ENCODE measurements at places on chromosomes 2 and 18.

GRCh38 chr2:63642946-63643345, 54.2 kb downstream of the MDH1 start:
- H3K27ac ChIP-seq = no peak overlapping the region
- H3K4me1 ChIP-seq = no peaks in the 10 kb centered on the region
- no peak overlapping the region for H3K4me3 ChIP-seq

GRCh38 chr2:183248866-183249567, 124.8 kb downstream of the NUP35 start:
- no peaks in the 10 kb centered on the region for H3K27me3 ChIP-seq
- H3K4me1 ChIP-seq = no peaks in the 10 kb centered on the region
- DNase-seq = no peak
- no peaks in the 10 kb centered on the region for H3K36me3 ChIP-seq

DNA sequence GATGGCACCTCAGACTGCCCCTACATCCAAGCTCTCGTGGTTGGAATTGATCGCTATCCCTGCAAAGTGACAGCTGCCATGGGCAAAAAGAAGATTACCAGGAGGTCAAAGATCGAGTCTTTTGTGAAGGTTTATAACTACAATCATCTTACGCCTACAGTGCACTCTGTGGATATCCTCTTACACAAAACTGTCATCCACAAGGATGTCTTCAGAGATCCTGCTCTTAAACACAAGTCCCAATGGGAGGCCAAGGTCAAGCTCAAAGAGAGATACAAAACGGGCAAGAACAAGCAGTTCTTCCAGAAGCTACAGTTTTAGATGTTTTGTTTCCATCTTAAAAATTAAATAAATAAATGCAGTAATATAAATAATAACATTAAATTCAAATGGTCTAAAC, 45.4 kb downstream of the INO80D start:
- H3K36me3 ChIP-seq = no peaks in the 10 kb centered on the region
- no peak overlapping the region for H3K27ac ChIP-seq
- no peaks in the 10 kb centered on the region for H3K4me1 ChIP-seq
- no peak overlapping the region for H3K4me3 ChIP-seq
- H3K27me3 ChIP-seq = no peaks in the 10 kb centered on the region

GRCh38 chr18:52190631-52191030, 149.4 kb upstream of the DCC start:
- peaks cover 3% of the 10 kb centered on the region for H3K27me3 ChIP-seq
- no peaks in the 10 kb centered on the region for H3K4me1 ChIP-seq
- H3K27ac ChIP-seq = no peak overlapping the region
- no peak overlapping the region for H3K4me3 ChIP-seq
- H3K36me3 ChIP-seq = no peaks in the 10 kb centered on the region
- DNase-seq = no peak

DNA sequence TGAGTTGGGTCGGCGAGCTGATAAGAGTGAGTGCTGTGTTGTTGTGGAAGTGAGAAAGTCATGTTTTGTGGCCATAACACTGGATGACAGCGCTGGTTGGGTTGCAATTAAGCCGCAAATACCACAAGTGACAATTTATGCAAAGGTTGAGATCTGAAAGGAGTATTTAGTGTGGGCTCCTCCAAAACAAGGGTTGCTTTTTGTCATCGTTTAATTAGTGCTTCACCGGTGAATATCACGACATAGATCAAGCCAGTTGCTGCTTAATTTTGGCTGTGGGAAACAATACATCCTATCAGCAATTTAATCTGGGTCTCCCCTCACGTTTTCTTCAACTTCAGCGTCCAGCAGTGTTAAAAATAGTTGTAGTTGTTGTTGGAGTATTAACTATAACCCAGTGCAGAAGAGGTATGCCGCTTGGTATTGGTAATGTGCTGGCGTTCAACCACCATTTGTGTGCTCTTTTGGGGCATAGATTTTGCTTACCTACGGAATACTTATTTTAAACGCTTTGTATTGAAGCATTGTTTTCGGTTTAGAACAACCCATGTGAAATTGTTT, 662 bp downstream of the ACVR2A start:
- no peaks in the 10 kb centered on the region for H3K36me3 ChIP-seq
- H3K4me3 ChIP-seq = peak overlapping the region; percentile 61
- H3K4me1 ChIP-seq = peaks cover 37% of the 10 kb centered on the region
- H3K27me3 ChIP-seq = no peaks in the 10 kb centered on the region

- no peaks in the 10 kb centered on the region for H3K27me3 ChIP-seq
- DNase-seq = no peak
- no peaks in the 10 kb centered on the region for H3K36me3 ChIP-seq
- peaks cover 20% of the 10 kb centered on the region for H3K4me1 ChIP-seq
Observed at GRCh38 chr2:218607436-218608115, at the start of gene PLCD4. TSS of gene PLCD4 (plus strand) at chr2:218607899. CDS start at chr2:218615740, 7,841 bp downstream.

- no peak overlapping the region for H3K4me3 ChIP-seq
- no peak for DNase-seq
- H3K27me3 ChIP-seq = no peaks in the 10 kb centered on the region
- H3K4me1 ChIP-seq = no peaks in the 10 kb centered on the region
Observed at GRCh38 chr2:239368906-239369552, 31.8 kb downstream of the HDAC4 start.

- H3K4me3 ChIP-seq = no peak overlapping the region
- H3K27me3 ChIP-seq = no peaks in the 10 kb centered on the region
- no peak overlapping the region for H3K27ac ChIP-seq
- no peaks in the 10 kb centered on the region for H3K4me1 ChIP-seq
- no peaks in the 10 kb centered on the region for H3K36me3 ChIP-seq
- no peak for DNase-seq
Observed at GRCh38 chr2:152782171-152782570, 63.8 kb downstream of the ARL6IP6 start.

DNA sequence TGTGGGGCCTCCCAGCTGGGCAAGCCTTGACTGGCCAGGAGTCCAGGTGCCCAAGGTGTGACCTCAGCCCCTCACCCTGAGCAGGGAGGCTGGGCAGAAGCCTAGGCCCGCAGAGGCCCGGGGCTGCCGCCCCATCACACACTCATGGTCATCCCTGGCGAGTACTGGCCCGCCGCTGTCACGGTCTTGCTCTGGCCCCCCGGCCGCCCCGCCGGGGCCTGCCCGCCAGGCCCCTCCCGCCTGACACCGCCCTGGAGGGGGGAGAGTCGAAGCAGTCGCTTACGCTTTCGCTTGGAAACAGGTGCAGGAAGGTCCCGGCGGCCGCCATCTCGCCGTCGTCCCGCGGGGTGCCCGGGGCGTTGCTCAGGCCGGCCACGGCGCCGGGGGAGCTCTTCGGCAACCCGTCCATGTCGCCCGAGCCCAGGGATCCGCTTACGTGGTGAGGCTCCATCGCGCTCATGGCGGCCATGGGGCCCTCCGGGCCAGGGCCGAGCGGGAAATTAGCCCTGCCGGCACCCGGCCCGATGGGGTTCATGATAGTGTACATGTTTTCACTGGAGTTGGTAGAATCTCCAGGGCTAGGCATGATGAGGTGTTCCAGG, 26.6 kb upstream of the ANKRD62 start:
- no peak for DNase-seq
- no peak overlapping the region for H3K27ac ChIP-seq
- H3K4me1 ChIP-seq = no peaks in the 10 kb centered on the region
- no peaks in the 10 kb centered on the region for H3K36me3 ChIP-seq
- no peaks in the 10 kb centered on the region for H3K27me3 ChIP-seq

- DNase-seq = no peak
- H3K4me3 ChIP-seq = no peak overlapping the region
- H3K36me3 ChIP-seq = no peaks in the 10 kb centered on the region
- H3K4me1 ChIP-seq = no peaks in the 10 kb centered on the region
Observed at GRCh38 chr18:76504749-76505148, 9.7 kb upstream of the ZNF516 start.

- H3K36me3 ChIP-seq = no peaks in the 10 kb centered on the region
- peak within 1 kb of the TSS; percentile 71 for H3K4me3 ChIP-seq
- H3K27me3 ChIP-seq = no peaks in the 10 kb centered on the region
- peak within 1 kb of the TSS; percentile 72 for H3K27ac ChIP-seq
Observed at GRCh38 chr2:69741575-69742321, at the start of gene ANXA4. TSS of gene ANXA4 (plus strand) at chr2:69742134. CDS start at chr2:69781566, 39,432 bp downstream.

- H3K36me3 ChIP-seq = no peaks in the 10 kb centered on the region
- no peak overlapping the region for H3K27ac ChIP-seq
- H3K4me1 ChIP-seq = no peaks in the 10 kb centered on the region
- H3K27me3 ChIP-seq = no peaks in the 10 kb centered on the region
- peak; percentile 53 for DNase-seq
Observed at GRCh38 chr2:31170071-31170698, 31.9 kb upstream of the GALNT14 start.

- no peak overlapping the region for H3K27ac ChIP-seq
- H3K4me1 ChIP-seq = no peaks in the 10 kb centered on the region
- no peak for DNase-seq
- H3K36me3 ChIP-seq = no peaks in the 10 kb centered on the region
- H3K4me3 ChIP-seq = no peak overlapping the region
- no peaks in the 10 kb centered on the region for H3K27me3 ChIP-seq
Observed at GRCh38 chr2:106030287-106031268, 163.5 kb downstream of the UXS1 start.

GRCh38 chr2:180520206-180520605, 460.2 kb upstream of the UBE2E3 start:
- no peaks in the 10 kb centered on the region for H3K27me3 ChIP-seq
- no peak overlapping the region for H3K27ac ChIP-seq
- H3K4me3 ChIP-seq = no peak overlapping the region
- DNase-seq = no peak

GRCh38 chr2:66235428-66235827, 199.5 kb upstream of the MEIS1 start:
- no peak overlapping the region for H3K27ac ChIP-seq
- H3K4me1 ChIP-seq = no peaks in the 10 kb centered on the region
- H3K27me3 ChIP-seq = no peaks in the 10 kb centered on the region

DNA sequence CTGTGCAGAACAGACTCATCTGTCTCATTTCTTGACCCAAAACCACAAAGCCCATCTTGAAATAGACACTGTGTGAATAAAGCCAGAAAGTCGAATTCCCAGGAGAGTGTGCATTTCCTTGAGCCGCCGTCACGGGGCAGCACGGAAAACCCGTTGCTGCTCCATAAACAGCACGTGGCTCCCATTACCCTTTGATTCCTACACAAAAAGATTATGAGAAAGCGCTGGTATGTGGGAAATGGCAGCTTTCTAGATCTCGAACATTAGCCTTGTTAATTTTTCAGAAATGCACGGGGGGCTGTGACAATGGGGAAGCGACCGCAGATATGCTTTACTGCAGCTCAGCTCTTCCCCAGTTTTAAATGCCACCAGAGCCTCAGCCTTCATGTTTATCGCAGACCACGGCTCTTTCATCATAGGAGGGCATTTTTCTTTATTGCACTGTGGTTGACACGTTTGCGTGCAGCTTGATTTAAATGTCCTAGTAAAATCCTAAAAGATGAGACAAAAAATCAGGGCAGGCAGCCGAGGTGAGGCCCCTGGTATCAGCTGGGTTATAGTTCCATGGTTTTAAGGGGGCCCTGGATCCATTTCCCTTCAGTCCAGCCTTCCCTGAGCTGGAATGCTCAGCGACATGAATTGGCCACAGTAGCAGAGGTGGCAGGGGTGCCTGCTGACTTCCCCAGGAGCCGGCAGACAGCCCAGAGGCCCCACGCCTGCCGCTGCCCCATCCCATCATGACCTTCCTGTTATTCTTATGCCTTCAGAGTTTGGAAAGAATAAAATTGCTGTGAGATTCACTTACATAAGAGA, 249.3 kb downstream of the NDUFA10 start:
- H3K4me3 ChIP-seq = no peak overlapping the region
- DNase-seq = no peak
- no peak overlapping the region for H3K27ac ChIP-seq
- H3K4me1 ChIP-seq = no peaks in the 10 kb centered on the region

- H3K4me1 ChIP-seq = peaks cover 10% of the 10 kb centered on the region
- H3K4me3 ChIP-seq = no peak overlapping the region
- H3K36me3 ChIP-seq = no peaks in the 10 kb centered on the region
- no peaks in the 10 kb centered on the region for H3K27me3 ChIP-seq
- DNase-seq = no peak
- H3K27ac ChIP-seq = no peak overlapping the region
Observed at GRCh38 chr18:51241226-51241625, 43.7 kb upstream of the MEX3C start.

All from PC-9 (cell line).